ENCODE measurements at places on chromosomes 7 and 10. TPM values are rescaled to one million over a fixed set of nuclear protein-coding genes. Genes with fewer than 3 reads are reported as not detected.

AGMO gene
- 0.46 TPM for polyA plus RNA-seq

GOT1 gene
- polyA plus RNA-seq: 46.8 TPM

YAE1 gene
- 23.3 TPM for polyA plus RNA-seq

FOXP2 gene
- polyA plus RNA-seq: 5.5 TPM

STEAP2 gene
- polyA plus RNA-seq: 6.4 TPM

CYP3A7 gene
- polyA plus RNA-seq: 1.6 TPM

HILPDA gene
- polyA plus RNA-seq: 12.4 TPM

TLX1 gene
- not detected for polyA plus RNA-seq

PHKG1 gene
- polyA plus RNA-seq: 32.1 TPM

AUTS2 gene
- polyA plus RNA-seq: 97.3 TPM

NRCAM gene
- polyA plus RNA-seq: 30.2 TPM

PLPP4 gene
- polyA plus RNA-seq: 0.14 TPM

CCL24 gene
- 0.83 TPM for polyA plus RNA-seq

TDRD1 gene
- polyA plus RNA-seq: 0.36 TPM

GPAM gene
- 11.1 TPM for polyA plus RNA-seq

INA gene
- 0.57 TPM for polyA plus RNA-seq

PLEKHS1 gene
- 0.07 TPM for polyA plus RNA-seq

SP8 gene
- 0.06 TPM for polyA plus RNA-seq

CYP2E1 gene
- 1.7 TPM for polyA plus RNA-seq

CRHR2 gene
- polyA plus RNA-seq: 2.7 TPM

SPAG6 gene
- polyA plus RNA-seq: 9.0 TPM

TMEM106B gene
- 34.2 TPM for polyA plus RNA-seq

PPA1 gene
- 81.2 TPM for polyA plus RNA-seq

MACC1 gene
- 0.33 TPM for polyA plus RNA-seq

POLR2J2 gene
- 1.3 TPM for polyA plus RNA-seq

RELN gene
- polyA plus RNA-seq: 14.3 TPM

CPXM2 gene
- 0.82 TPM for polyA plus RNA-seq

ZNF485 gene
- 4.0 TPM for polyA plus RNA-seq

GALNT17 gene
- 33.1 TPM for polyA plus RNA-seq

VPS37D gene
- 2.1 TPM for polyA plus RNA-seq

CYP3A5 gene
- polyA plus RNA-seq: 0.67 TPM

UPK3BL1 gene
- 23.7 TPM for polyA plus RNA-seq

RSPH10B gene
- not detected for polyA plus RNA-seq

HHEX gene
- 9.8 TPM for polyA plus RNA-seq

UBN2 gene
- 13.3 TPM for polyA plus RNA-seq

STOX1 gene
- 2.7 TPM for polyA plus RNA-seq

BLNK gene
- polyA plus RNA-seq: 1.8 TPM

TWIST1 gene
- polyA plus RNA-seq: 15.6 TPM

PLCE1 gene
- 33.6 TPM for polyA plus RNA-seq

All from muscle of back (tissue), 13 donors.